ENCODE measurements at places on chromosomes 16 and 17.

DNA sequence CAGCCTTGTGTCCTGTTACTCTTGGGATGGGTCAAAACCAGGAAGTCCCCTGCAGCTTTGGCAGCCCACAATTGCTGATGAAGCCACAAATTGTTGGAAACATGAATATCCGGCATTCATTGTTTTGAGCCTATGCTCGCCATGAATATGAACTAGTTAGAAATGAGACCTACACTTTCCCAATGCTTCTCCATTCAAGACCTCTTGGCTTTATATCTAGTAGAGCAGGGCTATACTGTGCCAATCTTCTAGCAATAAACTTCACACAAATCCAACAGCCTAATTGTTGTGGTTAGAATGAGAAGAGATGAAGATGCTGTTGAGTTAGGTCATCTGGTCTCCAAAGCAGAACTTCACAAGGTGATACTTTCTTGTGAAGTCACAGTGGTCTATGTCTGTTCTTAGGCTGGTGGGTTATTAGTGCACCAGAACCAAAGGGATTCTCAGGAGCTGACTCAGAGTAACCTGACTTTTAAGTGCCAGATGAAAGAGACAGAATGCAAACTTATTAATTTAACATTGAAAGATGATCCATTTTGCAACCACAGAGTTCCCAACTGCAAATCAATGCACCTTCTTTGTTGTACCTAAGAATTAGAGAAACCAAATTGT is 13.7 kb upstream of the KRT23 start:
- no peak for DNase-seq

- DNase-seq: peak; percentile 68
Observed at GRCh38 chr16:73616166-73616753, 568.3 kb upstream of the ZFHX3 start.

- no peak for DNase-seq
Observed at GRCh38 chr17:15440347-15440746, 27.1 kb downstream of the CDRT4 start.

DNA sequence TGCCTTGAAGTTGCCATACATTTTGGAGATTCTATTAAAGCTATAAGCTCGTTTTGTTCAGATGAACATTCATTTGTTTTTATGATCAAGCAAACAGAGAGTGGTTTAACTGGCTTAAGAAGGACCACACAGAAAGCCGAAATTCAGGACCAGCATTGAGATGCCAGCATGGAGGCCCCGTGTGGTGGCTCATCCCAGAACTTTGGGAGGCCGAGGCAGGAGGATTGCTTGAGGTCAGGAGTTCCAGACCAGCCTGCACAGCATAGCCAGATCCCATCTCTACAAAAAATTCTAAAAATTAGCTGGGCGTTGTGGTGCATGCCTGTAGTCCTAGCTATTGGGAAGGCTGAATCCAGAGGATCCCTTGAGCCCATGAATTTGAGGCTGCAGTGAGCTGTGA is 45.9 kb upstream of the KIFC3 start:
- no peak for DNase-seq

DNA sequence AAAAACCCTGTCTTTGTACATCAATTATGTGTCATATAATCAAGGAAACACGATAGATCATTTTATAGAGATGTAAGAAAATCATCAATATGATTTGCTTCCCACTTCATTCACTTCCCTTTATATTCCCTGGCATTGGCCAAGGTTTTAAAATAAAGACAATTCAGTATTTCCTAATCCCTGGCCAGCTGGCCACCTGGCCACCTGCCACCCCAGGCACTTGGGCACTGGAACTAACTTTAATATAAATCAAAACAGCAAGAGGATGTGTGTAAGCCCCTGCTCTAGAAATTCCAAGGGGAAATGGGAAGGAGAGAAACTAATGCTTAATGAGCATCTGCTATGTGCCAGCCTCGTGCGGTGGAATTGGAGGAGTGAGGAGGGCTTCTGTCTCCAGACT is 58.6 kb upstream of the TOB1 start:
- no peak for DNase-seq

- no peak for DNase-seq
Observed at GRCh38 chr16:49552313-49552928, 178.8 kb downstream of the C16orf78 start.

- no peak for DNase-seq
Observed at GRCh38 chr16:22117609-22118008, 25.3 kb downstream of the VWA3A start.

GRCh38 chr17:79019632-79020584 is 4.1 kb upstream of the C1QTNF1 start:
- peak; percentile 70 for DNase-seq

GRCh38 chr17:6069539-6070429 is at the start of gene WSCD1:
Gene WSCD1 (plus strand): TSS chr17:6070379. CDS start chr17:6080659, 10,280 bp downstream.
- DNase-seq: no peak

GRCh38 chr17:82457929-82458178 is 687 bp upstream of the NARF start:
- no peak for DNase-seq

- DNase-seq: no peak
Observed at GRCh38 chr16:71748226-71748625, 23.7 kb upstream of the PHLPP2 start.

- DNase-seq: no peak
Observed at GRCh38 chr17:74545843-74546230, at the start of gene CD300C. Gene CD300C (minus strand): TSS chr17:74546115. CDS start chr17:74545782, 333 bp downstream.

DNA sequence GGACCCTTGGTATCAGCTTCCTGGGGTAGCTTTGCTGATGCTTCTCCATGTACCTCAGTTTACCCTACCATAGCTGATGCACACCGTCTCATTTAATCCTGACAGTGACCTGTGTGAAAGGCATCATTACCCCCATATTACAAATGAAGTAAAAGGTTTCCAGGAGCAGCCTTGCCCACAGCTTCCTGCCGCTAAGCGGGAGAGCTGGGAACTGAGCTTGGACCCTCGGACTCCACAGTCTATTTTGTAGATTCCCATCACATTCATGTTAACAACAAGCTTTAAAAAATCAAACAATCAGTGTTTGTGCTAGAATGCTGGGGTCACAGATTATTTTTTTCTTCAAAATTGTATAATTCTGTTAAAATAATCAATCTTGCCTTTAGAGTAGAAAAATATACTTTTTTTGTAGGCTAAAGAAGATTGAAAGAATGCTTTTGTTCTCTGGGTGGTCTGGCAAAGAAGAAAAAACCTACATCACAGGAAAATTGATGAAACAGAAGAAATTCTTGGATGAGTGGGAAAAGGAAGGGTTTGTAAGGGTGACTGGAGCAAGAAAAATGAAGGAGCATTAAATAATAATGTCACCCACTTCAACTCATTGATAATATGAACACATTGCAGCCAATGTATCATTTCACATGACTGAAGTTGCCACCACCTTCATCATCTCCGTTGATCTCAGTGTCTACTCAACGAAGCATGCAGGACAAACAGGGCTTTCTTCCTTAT is 9.5 kb upstream of the USP10 start:
- DNase-seq: no peak

GRCh38 chr17:42681976-42682721 is at the start of gene CNTNAP1:
Gene CNTNAP1 (plus strand): TSS chr17:42682531. CDS start chr17:42682830, 299 bp downstream.
- DNase-seq: peak; percentile 76

- no peak for DNase-seq
Observed at GRCh38 chr16:49725651-49726050, 130.3 kb downstream of the ZNF423 start.

GRCh38 chr17:71224824-71225575 is 895.8 kb upstream of the SOX9 start:
- no peak for DNase-seq

DNA sequence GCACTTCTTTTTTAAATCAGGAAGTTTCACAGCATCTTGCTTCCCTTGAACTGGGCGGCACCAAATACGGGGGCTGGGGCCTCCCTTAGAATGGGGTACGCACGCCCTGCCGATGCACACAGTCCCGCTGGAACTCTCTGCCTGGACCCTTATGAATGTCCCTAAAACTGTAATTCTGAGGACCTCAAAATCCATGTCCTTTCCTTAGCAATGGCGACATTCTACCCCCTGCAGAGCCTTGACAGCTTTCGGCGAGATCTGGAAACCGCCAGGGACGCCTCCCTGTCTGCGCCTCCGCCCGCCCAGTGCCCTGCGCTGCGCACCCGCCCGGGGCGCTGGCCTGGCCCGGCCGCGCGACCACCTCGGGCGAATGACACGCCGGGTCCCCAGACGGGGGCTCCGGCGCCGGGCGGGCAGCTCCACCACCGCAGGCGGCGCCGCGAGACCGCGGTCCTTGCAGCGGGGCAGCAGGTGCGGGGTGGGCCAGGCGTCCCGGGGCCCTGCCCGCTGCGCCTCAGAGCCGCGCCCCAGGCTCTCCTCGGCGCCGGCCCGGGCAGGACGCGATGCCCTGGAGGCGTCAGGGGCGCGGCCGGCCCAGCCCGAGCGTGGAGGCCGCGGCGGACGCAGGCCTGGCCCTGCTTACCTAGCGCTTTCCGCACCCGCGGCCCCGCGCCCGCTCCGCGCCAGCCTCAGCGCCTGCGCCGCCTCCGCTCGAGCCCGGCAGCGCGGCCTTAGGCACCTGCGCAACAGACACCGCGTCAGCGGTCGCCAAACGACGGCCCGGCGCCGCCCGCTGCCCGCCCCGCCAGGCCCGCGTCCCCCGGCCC is 548 bp downstream of the HAGH start:
- peak; percentile 71 for DNase-seq

DNA sequence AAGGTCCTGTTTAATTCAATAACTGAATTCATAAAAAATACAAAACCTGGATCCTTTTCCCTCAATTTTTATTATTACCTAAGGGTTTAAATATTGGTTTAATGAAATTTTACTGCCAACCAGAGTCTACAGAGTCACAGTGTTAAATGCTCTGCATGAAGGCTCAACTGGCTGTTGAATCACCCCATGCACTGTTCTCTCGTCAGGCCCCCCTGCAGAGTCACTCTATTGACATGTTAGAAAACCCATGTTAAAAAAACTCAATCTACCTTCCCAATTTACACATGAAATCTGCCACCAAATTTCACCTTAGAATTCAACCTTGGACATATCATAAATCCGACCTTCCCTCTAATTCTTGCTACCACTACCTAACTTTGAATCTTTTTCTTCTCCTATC is 43.3 kb upstream of the ULK2 start:
- DNase-seq: peak; percentile 22

GRCh38 chr17:40014375-40014980 is 762 bp upstream of the CSF3 start:
- DNase-seq: peak; percentile 10

DNA sequence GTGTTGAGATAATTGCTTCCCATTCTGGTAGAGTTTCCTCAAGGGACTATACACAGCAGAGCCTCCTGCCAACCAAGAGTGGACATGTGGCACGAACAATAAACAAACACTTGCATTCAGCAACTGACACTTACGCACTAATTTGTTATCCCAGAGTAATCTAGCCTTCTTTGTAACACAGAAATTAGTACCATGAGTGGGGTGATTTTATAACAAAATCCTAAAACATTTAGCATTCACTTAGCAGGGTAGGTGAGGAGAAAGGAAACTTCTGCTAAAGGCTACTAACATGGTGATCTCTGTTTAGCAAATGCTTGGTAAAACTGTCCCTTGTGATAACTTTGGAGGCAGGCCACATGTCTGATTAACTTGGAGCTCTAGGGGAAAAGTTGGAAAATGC is 325.2 kb downstream of the HS3ST4 start:
- DNase-seq: no peak

DNA sequence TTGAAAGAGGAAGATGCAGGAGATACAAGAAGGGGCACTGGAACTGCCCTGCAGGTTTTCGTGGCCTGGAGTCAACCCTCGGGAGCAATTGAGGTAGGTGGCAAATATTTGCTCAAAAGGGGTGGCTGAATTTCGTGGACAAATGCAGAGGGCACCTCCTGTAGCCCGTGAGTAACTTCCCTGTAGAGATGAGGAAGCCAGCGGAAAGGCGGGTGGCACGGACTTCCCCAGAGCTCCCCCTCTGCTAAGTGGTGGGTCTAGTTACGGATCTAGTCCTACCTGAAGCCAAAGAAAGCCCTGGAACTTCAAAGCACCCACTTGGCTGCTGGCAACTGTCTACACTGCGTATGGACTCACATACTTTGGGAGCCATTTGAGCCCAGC is 1.0 kb upstream of the ATP2C2 start:
- no peak for DNase-seq

GRCh38 chr17:57541472-57542394 is 203.4 kb downstream of the CCDC182 start:
- no peak for DNase-seq

DNA sequence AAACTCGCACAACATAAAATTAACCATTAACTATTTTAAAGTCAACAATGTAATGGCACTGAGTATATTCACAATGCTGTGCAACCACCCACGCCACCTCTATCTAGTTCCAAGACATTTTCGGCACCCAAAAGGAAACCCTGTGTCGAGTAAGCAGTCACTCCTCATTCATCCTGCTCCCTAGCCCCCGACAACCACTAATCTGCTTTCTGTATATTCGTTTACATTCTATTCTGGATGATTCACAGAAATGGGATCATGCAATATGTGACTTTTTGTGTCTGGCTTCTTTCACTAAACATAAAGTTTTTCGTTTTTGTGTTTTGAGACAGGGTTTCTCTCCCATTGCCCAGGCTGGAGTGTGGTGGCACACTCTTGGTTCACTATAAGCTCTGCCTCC is 42.2 kb upstream of the HAPSTR1 start:
- no peak for DNase-seq

DNA sequence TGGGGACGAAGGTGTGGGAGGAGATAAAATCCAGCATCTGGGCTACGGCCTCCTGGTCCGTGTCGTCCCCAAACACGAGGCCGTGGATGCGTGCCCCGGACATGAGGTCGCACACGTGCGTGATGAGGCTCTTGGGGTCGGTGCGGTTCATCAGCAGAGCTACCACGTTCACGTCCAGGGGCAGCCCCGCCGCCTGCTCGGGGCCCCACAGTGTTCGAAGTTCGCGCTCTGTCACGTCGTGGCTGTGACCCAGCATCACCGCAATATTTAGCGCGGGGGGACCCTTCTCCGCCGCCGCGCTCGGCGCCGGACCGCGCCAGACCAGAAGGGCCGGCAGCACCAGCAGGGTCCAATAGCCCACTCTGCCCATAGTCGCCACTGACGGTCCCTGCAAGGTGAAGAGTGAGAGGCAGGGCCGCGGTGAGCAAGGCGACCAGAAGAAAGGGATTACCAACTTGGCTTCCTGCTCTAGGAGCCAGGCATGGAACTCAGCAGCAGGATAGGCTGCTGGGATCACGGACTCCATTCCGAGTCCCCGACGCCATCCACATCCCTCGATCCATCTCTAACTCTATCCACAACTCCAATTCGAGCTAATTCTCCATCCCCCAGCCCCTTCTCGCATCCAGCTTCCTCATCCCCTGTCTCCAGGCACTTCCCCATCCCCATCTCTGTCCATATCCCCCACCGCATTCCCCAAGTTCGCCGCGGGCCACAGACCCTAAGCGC is 2.0 kb downstream of the GRIN2A start:
- DNase-seq: no peak

DNA sequence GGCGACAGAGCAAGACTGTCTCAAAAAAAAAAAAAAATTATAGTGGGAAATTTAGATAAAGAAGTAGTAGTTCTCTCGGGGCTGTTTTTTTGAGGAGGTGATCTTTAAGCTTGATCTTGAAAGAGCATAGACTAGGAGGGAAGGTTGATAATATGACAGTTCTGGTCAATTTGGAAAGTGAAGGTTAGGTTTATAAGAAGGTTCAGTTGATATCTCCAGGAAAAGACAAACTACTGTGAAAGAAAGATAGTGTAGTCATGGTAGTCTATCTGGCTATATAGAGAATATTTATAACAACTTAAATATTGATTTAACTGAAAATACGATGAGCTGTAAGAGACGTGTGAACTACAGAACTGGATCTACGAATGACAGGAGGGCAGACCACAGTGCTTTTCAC is 3.1 kb downstream of the ATF7IP2 start:
- DNase-seq: no peak

- DNase-seq: no peak
Observed at GRCh38 chr17:78075545-78075944, 53.0 kb downstream of the TMC6 start.

Data from mesendoderm (in vitro differentiated cells).